ENCODE measurements at places on chromosomes 7 and 10. TPM values are rescaled to one million over a fixed set of nuclear protein-coding genes. Genes with fewer than 3 reads are reported as not detected.

Gene PRRT4
- total RNA-seq: not detected

Gene CLIP2
- total RNA-seq: 96.1 TPM

Gene TUBGCP2
- total RNA-seq: 61.4 TPM

Gene CLCN1
- 0.56 TPM for total RNA-seq

Gene TMEM176A
- total RNA-seq: 1.3 TPM

Gene CCDC172
- total RNA-seq: not detected

Gene GPR141
- total RNA-seq: not detected

Gene SSC4D
- total RNA-seq: 6.1 TPM

Gene ADAM12
- 18.4 TPM for total RNA-seq

Measured in glutamatergic neuron (in vitro differentiated cells).